Stimulated activated CD4-positive, alpha-beta T cell treated with anti-CD3 and anti-CD28 coated beads, Interleukin-1b, Interleukin-23, amount 100 ng/mL, for 24 hours (primary cell): ENCODE measurements at places on chromosomes 4 and X.

GRCh38 chr4:184958923-184959210 lies 59.4 kb upstream of the HELT start:
- DNase-seq = no peak

DNA sequence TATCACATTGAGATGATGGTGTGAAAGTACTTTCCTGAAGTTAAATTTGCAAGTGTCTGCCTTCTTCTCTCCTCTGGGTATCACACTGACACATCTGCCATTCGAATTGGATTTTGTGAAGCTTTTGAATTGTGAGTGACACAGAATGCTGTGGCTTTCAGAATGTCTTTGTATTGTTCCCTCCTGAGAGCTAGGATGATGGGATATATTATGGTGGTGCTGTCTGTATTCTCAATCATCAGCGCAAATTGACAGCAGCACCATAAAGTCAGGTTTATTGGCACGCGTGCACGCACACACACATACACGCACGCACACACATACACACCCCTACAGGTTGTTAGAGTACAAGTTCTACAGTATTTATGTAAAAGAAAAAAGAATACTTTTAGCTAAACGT lies 143.3 kb downstream of the AWAT2 start:
- no peak for DNase-seq

DNA sequence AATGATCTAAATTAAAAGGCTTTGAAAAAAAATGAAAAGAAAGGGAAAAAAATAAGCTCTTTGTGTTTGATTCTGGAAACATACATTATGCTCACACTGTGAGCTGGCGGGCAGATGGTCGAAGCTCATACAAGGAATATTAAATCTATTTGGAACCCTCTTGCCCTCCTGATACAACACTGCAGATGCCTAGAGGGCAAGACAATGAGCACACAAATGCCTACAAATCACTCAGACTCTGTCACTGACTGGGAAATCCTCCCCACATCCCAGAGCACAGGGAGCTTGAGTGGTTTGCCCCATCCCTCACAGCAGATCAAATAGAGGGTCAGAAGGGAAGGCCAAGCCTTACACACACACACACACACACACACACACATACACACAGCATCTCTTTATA lies 320.4 kb downstream of the HNRNPD start:
- no peak for DNase-seq

- DNase-seq = no peak
These were observed 28.6 kb downstream of the OR13H1 start for GRCh38 chrX:131572372-131573014.

DNA sequence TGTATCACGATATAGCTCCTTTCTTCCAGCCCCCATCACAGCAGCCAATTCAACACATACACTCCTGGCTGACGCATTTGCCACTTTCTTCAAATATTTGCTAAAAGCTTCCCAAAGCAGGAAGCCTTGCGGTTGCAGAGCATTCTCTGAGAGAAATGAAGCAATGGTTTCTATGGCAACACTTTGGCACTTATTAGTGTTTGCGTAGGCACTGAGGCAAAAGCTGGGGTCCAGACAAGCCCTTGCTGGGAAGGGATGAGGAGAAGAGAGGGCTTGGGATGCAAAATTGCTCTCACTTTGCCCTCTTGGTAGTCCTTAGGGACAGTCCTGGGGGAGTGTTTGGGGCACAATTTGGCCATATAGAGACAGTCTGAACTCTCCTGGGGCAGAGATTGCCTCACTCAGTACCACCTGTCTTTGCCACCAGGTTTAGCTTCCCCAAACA lies 55.0 kb upstream of the PAK3 start:
- no peak for DNase-seq

GRCh38 chrX:153611298-153612095 lies 12.6 kb upstream of the CCNQ start:
- no peak for DNase-seq

GRCh38 chr4:14528918-14529317 lies 473.4 kb upstream of the CPEB2 start:
- DNase-seq = no peak

DNA sequence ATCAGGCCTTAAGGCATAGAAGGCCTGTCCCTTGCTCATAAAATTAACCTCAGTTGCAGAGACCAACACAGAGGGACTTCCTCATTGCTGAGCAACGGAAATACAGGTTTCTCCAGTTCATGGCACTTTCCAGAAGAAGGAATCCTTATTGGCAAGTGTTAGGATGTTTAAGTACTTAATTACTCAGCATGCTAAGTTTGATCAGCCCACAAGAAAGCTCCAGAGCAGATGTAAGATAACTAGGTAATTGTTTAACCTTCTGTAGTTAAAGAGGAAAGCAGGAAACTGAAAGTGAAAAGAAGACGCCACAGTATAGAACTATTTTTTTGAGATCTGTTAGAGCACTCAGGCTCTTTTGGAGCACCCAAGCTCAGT lies 33.5 kb downstream of the SMS start:
- DNase-seq = no peak

GRCh38 chr4:118036336-118036735 lies 2.0 kb downstream of the NDST3 start:
- DNase-seq = no peak

- no peak for DNase-seq
These were observed 4.2 kb downstream of the NKX1-1 start for GRCh38 chr4:1402021-1402515.

DNA sequence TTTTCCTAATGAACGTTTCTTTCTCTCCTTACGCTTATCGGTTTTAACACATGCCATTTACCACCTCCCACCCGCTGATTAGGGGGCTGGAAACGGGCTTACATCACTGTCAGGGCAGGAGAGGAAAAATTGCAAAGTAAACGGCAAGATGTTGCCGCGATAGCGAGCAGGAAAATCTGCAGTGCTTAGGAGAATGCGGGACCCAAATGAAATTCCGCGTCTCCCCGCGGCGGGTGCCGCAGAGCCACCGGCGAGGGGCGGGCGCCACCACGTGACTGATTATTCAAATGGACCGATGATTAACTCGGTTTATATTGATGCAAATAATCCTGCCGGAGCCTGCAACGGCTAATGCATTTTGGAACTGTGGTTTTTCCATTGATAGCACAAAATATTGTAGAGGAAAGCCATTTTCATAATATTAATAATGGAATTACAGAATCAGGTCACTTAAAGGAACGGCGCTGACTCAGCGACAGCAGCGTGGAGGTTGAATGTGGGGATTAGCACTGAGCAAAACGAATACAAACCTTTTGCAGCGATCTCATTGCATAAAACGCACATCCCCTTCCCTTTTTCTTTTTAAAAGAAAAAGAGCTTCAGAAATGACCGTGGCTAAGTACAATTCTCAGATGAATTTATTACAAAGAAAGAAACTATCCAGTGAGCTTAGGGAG lies 224.2 kb downstream of the STIM2 start:
- DNase-seq = no peak

DNA sequence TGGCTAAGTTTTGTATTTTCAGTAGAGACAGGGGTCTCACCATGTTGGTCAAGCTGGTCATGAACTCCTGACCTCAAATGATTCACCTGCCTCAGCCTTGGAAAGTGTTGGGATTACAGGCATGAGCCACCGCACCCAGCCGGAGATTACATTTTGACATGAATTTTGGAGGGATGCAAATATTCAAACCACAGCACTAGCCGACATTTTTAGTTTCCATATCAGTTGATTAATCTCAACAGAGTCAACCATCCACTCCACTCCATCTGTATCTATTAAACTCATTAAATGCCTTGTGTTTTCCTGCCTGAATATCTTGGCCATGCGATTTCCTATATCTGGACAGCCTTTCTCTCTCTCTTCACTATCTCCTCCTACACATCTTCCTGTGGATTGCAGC lies 64.1 kb upstream of the PDGFRA start:
- DNase-seq = no peak

DNA sequence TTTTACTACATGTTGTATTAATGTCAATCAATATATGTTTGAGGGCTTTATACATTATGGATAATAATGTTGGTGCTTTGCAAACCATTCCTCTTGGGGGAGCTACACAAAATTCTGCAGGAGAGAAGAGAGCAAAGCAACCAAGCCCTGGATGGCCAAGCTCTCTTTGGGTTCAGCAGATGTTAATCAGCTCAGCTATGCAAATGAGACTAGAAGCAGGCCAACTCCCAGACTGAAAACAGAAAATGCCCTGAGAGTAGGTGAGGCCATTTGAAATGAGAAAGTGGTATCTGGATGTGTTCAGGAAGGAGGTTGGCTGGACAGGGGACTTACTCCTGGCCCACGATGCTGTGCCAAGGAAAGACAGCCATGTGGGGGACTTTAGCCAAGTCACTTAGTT lies 387.0 kb downstream of the BCOR start:
- DNase-seq = no peak

- DNase-seq = no peak
These were observed 160.3 kb upstream of the JADE1 start for GRCh38 chr4:128649161-128649560.

DNA sequence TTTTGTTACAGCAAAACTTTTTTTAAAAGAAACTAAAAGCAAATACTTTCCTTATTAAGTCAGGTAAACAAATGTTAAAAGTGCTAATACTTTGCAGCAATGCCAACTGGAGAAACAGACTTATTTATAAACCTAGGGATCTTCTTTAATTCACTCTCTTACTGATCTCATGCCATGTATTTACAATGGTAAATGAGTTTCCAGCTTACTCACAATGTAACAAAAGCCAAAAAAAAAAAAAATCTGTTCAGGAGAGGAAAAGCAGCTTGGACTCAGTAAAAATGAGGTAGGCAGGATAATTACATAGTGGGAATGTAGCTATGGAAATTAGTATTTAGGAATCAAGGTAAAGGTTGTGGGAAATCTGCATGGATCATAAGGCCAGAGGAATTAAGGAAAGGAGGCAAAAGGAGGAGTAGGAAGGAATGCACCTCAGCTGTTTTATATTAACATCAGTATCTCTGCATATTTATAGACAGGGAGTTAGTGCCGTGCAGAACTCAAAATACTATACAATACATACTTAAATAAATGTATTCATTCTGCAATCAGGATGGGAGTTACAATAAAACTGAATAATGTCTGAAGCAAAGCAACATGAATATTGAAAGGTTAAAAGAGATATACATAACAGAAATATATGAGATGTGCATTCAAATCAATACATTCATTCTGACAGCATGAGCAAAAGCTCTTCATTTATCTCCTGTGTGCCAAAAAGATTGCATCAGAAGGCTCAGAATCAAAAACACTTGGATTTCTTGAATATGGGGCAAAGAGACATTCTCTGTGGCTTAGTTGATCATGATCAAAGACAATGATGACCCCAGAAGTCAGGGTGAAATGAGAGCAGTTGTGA lies 57.9 kb upstream of the ETNPPL start:
- DNase-seq = no peak

DNA sequence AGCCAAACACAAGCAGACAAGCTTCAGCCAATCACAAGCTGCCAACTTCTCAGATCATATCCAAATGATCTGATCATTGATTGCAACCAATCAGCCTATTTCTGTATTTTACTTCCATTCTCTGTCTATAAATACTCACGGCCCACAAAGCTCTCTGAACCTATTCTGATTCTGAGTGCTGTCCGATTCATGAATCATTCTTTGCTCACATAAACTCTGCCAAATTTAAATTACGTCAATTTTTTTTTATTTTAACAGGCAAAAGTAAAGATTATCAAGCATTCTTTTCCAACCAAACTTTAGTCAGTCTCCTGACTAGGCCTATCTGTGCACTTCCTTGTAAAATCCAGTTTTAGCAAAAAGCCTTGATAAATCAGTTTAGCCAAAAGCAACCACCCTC lies 1.8 kb upstream of the TCEANC start:
- DNase-seq = no peak

GRCh38 chrX:107599450-107599861 lies 28.9 kb upstream of the PRPS1 start:
- DNase-seq = no peak

- DNase-seq = no peak
These were observed 15.3 kb downstream of the STAG2 start for GRCh38 chrX:123976706-123977316.
